ENCODE measurements at places on chromosomes 2 and 18. TPM values are rescaled to one million over a fixed set of nuclear protein-coding genes. Genes with fewer than 3 reads are reported as not detected.

DNA sequence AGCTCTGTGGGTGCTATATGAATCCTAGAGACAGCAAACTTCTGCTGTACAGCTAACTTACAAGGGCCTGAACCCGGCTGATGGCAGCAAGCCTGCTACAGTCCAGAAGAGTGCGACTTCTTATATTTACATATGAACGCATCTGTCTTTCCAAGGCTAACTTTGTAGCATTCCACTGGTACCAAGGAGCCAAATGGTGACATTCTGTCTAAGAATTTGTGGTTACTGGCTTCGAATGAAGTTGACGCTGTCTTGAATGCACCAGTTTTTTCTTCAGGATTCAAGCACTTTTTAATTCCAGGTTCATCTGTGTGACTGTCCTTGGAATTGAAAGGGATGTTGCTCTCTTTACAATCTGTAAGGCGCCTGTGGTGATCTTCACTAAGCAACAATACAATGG is 42.4 kb downstream of the THUMPD2 start:
- DNase-seq: peak; percentile 16

GRCh38 chr2:133166031-133166430 is 402.2 kb downstream of the NCKAP5 start:
- DNase-seq: no peak

Gene LIPG
- polyA plus RNA-seq: 5.3 TPM

DNA sequence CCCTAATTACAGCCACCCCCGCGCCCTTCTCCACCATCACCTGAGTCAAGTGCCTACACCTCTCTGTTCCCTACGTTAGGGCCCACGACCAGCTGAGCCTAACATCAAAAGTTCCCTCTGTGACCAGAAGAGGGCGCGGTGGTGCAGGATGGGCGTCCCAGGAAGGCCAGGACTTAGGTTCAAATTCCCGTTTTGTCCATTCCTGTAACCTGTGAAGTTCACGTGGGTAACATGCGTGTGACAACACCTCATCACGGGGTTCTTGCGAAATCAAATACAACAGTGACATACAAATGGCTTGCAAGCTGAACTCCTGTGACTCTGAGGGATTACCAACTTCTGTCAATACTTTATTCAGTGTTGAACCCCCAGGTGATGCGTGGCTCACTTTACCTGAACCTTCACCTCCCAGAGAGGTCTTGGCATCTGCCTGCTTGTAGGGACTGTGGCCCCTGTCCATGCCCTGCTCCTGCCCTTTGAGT is 207.9 kb downstream of the ARL4C start:
- DNase-seq: peak; percentile 46

Gene CPLX4
- not detected for polyA plus RNA-seq

- DNase-seq: no peak
These were observed 98.8 kb downstream of the KLHL29 start for GRCh38 chr2:23483791-23484190.

DNA sequence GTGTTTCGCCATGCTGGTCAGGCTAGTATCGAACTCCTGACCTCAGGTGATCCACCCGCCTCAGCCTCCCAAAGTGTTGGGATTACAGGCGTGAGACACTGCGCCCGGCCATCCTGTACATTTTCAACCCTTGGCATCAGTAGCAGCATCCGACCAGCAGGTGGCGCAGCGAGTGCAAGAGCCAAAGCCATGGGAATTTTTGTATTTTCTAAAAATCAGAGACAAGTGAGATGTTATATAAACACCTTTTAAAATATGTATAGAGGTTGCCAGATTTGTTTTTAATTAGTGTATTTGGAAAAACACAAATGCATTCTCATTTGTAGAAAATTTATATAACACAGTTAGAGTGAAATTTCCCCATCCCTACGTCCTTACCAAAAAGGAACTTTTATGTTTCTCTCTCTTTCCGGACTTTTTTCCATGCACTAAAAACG is 36.8 kb downstream of the MOGAT1 start:
- DNase-seq: peak; percentile 84

DNA sequence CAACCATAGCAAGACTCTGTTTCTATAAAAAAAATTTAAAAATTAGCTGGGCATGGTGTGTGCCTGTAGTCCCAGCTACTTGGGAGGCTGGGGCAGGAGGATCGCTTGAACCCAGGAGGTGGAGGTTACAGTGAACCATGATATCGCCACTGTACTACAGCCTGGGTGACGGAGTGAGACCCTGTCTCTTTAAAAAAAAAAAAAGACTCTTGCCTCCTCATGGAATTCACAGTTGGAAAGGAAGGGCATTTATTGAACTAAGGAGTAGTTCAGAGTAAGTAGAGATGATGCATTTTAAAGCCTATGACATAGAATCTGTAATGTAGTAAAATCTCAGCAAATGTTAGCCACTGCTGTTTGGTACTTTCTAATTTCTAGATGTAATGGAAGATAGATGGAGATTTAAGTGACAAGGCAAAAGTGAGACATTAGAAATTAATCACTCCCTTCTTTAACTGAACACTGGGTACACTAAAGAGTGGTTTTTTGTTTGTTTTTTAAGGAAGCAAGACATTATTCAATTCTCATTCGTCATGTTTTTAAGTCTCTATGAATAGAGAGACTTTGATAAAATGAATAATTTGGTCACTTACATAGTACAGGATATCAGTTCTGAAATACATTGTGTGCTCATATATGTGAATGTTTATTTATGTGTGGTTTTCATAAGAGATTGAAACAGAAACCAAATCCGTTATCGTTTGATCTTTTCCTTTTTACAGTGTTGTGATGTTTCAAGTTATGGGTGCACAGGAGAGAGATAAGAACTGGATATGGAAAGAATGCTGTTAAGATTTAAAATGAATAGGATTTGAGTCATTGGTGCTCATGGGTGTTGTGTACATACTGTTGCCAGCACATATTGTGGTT is 186.1 kb upstream of the STON1 start:
- no peak for DNase-seq

DNA sequence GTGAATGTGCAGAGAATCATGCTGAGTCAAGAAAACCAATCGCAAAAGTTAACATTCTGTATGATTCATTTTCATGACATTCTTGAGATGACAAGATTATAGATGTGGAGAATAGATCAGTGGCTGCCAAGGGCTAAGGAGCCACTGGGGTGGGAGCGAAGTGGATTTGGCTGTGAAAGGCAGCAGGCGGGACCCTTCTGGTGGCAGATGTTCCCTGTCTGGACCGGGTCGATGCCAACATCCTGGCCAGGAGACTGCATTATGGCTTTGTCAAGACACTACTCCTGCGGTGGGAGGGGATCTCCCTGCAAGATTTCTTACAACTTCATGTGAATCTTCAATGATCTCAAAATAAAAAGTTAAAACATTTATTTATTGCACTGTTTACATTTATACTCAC is 427.9 kb downstream of the GALR1 start:
- no peak for DNase-seq

- DNase-seq: no peak
These were observed 89.8 kb upstream of the MBOAT2 start for GRCh38 chr2:9093324-9093723.

DNA sequence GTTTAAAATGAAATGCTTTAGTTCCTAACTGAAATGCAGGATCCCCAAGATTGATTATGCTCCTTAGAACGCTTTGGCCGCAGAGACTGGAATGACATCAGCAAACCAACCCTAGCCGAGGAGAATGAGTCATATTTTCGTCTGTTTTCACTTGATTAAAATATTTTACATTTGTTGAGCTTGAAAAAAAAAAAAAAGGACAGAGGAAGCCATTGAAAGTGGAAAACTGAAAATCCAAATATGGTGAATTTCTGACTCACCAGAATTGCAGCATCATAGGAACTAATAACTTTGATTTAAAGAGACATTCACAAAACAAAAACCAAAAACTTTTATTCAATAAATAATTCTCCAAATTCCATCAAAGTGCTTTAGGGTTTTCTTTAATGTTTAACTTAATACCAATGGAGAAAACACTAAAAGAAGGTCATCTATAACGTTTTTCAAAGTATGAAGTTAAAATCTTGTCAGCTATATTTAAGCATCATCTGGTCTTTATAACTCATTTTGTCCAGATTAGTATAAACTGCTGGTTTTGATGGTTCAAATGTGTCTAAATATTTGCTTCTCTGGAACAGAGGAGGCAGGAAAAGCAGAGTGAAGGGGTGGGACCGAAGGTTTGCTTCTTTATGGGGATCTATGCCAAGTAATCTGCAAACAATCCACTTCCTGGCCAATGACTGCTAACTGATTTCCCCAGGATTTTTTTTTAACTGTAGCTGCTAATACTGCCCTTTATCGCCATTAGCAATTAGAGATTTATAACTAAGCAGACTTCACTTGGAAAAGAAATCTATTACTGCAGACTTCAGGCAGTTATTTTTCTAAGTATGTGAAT is 30.9 kb upstream of the COL5A2 start:
- DNase-seq: peak; percentile 98

DNA sequence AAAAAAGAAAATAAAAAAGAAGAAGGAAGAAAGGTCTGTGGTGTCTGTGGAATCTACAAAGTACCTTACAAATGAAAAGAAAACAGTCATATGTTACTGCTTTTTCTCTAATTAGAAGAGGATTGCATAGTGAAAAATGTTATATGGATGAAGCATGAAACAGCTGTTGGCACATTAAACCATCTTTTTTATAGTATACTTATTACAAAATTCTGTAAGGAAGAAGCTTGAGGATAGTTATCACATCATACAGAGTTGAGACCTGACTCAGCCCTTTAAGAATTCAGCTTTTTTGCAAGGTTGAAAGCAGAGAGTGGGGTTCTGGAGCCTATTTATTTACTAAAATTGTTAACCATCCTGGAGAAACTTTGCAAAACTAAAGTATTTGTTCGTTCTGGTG is 222.7 kb downstream of the PHLPP1 start:
- no peak for DNase-seq

DNA sequence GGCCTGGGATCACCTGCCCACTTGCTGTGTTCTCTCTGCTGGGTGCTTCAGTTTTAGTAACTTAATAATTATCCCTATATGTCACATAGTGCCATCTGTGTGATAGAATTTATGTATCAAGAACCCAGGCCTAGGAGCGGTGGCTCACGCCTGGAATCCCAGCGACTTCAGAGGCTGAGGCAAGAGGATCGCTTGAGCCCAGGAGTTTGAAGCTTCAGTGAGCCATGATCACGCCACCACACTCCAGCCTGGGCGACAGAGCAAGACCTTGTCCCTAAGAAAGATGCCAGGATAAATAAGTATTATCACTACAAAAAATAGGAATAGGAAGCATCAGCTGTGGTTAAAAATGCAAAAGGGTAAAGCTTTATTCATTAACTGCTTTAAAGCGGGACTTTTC is 240.8 kb downstream of the FAM210A start:
- no peak for DNase-seq

DNA sequence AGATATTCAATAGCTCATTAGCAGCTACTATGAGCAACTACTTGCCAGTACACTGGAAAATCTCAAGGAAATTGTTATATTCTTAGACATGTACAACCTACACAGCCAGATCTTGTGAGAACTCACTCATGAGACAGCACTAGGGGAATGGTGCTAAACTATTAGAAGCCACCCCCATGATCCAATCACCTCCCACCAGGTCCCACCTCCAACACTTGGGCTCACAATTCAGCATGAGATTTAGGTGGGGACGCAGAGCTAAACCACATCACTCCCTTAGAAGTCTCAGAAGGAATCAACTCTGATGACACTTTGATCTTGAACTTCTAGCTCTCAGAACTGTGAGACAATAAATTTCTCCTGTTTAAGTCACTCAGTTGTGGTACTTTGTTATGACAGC is 418.3 kb upstream of the SPHKAP start:
- no peak for DNase-seq

Gene RBKS
- 0.56 TPM for polyA plus RNA-seq

- DNase-seq: no peak
These were observed 94.6 kb upstream of the CAVIN2 start for GRCh38 chr2:191941376-191941929.

Gene GRB14
- polyA plus RNA-seq: 1.9 TPM

GRCh38 chr18:48859311-48860268 is 91.2 kb downstream of the SMAD7 start:
- peak; percentile 78 for DNase-seq

DNA sequence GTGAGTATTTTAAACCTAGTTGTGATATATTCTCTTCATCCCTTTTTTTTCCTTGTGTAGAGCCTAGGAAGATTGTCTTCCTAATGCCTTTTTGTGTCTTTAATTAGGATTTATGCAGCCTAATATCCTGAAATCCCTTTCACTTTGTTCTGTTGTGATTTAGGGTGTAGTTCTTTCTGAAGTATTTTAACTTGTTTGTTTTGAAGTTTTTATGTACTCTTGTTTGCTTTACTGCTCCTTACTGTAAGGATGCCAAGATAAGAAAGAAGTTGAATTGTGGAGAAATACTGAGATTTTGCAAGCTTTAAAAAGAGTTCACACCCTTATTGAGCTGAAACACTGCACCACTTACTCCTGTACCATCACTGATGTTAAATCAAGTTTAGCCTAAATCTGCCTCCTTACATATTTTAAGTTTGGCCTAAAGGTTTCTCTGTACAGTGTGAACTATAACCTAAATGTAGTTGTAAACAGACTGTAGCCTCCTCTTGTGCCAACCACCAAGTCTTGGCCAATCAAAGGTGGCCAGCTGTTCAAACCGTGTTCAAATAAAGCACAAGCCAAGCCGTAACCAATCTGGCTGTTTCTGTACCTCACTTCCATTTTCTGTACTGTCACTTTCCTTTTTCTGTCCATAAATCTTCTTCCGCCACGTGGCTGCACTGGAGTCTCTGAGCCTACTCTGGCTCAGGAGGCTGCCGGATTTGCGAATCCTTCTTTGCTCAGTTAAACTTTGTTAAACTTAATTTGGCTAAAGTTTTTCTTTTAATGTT is 17.7 kb upstream of the ACOXL start:
- DNase-seq: no peak

Gene KIF5C
- 1.4 TPM for polyA plus RNA-seq

- DNase-seq: peak; percentile 70
These were observed 852 bp downstream of the POLI start for GRCh38 chr18:54269893-54270844.

Gene CNRIP1
- 24.7 TPM for polyA plus RNA-seq

Gene BUB1
- polyA plus RNA-seq: 11.7 TPM

Gene SOWAHC
- 7.4 TPM for polyA plus RNA-seq

Gene PCARE
- polyA plus RNA-seq: 0.15 TPM

- no peak for DNase-seq
These were observed 1550.2 kb downstream of the LRP1B start for GRCh38 chr2:140580532-140581151.

Gene GPC1
- 111 TPM for polyA plus RNA-seq

Gene SMARCAL1
- polyA plus RNA-seq: 22.7 TPM

Gene TMEM17
- 2.2 TPM for polyA plus RNA-seq

- peak; percentile 19 for DNase-seq
These were observed 5.0 kb downstream of the ACTR2 start for GRCh38 chr2:65232636-65233035.

GRCh38 chr2:99106913-99107312 is 34.6 kb upstream of the C2orf15 start:
- DNase-seq: no peak

Gene ZDBF2
- 9.8 TPM for polyA plus RNA-seq

DNA sequence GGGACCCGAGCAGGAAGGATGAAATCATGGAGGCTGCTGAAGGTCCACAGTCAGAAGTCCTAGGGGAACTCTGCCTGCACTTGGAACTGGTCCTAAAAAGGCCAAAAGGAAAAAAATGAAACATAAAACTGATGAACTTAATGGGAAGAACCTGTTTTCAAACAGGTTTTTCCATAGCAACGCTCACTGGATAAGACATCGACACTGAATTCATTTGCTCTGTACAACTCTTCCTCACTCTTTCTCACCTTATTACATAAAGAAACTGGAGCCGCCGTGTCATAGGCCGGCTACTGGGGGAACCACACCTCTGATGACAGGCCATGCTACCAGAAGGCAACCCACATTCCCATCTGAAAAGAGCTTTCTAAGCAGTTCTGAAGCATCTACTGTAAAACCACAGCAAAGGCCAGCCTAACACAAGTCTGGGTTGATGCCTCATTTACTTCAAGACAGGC is 83.6 kb downstream of the FARSB start:
- peak; percentile 36 for DNase-seq
